T-cell (primary cell): ENCODE measurements at places on chromosomes 1 and 21. TPM values are rescaled to one million over a fixed set of nuclear protein-coding genes. Genes with fewer than 3 reads are reported as not detected.

- DNase-seq = no peak
Measured at GRCh38 chr1:12067900-12068821, 5.1 kb downstream of the TNFRSF8 start.

GRCh38 chr1:154786804-154787570 lies 83.1 kb downstream of the KCNN3 start:
- no peak for DNase-seq

DNA sequence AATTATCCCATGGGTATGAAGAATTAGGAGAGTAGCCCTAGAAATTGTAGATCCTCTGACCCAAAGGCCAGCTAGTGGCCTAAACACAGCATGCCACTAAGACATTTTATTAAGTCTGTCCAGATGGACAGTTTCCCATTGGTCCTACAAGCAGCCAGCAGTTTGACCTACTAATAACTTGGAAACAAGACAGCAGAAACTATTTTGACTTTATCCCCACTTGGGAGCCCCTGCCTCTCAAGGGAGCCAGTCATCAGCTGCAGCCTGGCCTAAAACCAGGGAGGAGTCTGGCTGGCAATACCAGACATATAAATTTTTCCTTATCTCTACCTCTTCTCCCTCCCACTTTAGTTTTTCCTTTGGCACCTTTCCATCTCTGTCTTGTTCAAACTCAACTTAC lies 222.6 kb upstream of the KCTD3 start:
- DNase-seq = no peak

Gene CYYR1
- 0.26 TPM for total RNA-seq
